ENCODE measurements at places on chromosomes 5 and 9.

DNA sequence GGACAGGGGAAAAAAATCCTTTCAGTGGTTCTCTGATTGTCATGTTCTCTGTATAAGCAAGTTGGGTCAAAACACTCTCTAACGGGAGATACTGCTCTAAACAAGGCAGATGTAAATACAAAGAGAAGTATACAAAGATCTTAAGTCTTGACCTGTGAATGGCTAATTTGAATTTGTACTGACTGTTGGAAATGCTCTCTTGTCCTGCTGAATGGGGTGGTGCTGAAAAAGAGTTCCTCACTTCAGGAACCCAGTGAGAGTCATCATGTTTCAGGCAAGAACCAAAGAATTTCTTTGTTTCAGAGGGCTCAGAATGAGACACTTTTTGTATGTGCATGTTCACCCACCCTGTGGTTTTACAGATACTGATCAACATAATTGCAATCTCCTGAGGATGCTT, 461.0 kb downstream of the NR2F1-AS1 start:
- no peak for DNase-seq

- DNase-seq, result peak; percentile 52
Measured at GRCh38 chr5:83364312-83365299, 106.9 kb upstream of the VCAN start.

GRCh38 chr9:125660557-125660956, 46.5 kb downstream of the MAPKAP1 start:
- no peak for DNase-seq

GRCh38 chr9:112341730-112342129, 8.3 kb upstream of the PTBP3 start:
- DNase-seq, result no peak

GRCh38 chr5:167440846-167441245, 850.6 kb upstream of the WWC1 start:
- no peak for DNase-seq

- DNase-seq, result no peak
Measured at GRCh38 chr5:130251931-130252330, 347.7 kb downstream of the CHSY3 start.

- DNase-seq, result no peak
Measured at GRCh38 chr5:110072651-110073050, 382.9 kb downstream of the MAN2A1 start.

GRCh38 chr5:9831823-9832222, 201.7 kb upstream of the TAS2R1 start:
- DNase-seq, result no peak
